Endothelial cell (in vitro differentiated cells): ENCODE measurements at places on chromosomes 11 and 22. TPM values are rescaled to one million over a fixed set of nuclear protein-coding genes. Genes with fewer than 3 reads are reported as not detected.

GRCh38 chr11:65448418-65449105 lies 26.0 kb downstream of the NEAT1 start:
- DNase-seq: no peak

DNA sequence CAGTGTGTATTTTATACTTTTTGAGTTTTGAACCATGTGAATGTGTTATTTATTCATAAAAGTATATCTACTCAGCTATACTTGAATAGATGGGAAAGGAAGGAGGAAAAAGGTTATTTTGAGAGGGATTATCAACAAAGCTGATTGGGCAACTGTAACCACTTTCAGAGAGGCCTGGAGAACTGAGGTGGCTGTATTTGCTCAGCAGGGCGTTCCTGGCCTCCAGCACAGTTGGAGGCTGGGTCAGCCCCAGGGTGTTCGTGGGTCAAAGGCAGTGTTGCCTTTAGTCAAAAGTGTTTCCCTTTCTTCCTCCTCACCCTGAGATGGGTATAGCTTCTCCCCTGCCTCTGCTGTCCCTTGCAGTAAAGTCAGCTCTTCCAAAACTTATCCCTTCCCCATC lies 26.7 kb downstream of the ASCC2 start:
- no peak for DNase-seq

DNA sequence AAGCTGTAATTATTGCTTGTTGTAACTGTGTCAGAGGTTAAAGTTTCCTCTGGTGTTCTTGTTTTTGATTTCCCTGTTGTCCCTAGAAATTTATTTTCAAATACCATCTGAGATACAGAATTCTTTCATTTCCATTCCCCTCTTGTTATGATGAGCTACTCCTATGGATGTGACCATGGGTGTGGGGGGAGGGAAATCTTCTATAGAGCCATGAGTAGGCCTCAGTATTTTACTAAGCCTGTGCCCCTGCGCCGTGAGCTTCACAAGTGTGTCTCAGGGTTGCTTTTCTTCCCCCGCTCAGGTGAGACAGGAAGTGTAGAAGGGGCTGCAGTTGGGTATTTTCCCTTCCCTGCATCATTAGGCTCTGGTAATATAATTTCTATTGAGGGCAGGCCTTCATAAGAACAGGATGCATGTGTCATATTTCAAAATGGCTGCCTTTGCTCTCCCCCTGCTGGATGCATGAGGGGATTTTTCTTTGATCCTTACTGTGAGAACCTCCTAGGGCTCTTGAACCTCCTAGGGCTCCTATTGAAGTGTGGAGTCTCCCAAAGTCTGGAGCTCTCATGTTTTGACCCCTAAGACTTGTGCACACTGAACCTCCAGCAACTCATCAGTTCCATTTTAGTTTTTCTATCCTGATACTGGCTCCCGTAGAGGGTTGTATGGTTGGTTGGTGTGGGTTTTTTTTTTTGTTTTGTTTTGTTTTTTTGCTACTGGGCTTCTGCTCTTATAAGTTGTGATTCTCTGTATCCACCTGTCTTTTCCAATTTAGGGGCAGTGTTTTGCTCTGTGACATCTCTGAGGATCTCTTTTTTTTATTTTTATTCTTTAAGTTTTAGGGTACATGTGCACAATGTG lies 658.2 kb downstream of the NTM start:
- peak; percentile 45 for DNase-seq

GRCh38 chr11:14181121-14181520 lies 177.9 kb downstream of the RRAS2 start:
- DNase-seq: no peak

DNA sequence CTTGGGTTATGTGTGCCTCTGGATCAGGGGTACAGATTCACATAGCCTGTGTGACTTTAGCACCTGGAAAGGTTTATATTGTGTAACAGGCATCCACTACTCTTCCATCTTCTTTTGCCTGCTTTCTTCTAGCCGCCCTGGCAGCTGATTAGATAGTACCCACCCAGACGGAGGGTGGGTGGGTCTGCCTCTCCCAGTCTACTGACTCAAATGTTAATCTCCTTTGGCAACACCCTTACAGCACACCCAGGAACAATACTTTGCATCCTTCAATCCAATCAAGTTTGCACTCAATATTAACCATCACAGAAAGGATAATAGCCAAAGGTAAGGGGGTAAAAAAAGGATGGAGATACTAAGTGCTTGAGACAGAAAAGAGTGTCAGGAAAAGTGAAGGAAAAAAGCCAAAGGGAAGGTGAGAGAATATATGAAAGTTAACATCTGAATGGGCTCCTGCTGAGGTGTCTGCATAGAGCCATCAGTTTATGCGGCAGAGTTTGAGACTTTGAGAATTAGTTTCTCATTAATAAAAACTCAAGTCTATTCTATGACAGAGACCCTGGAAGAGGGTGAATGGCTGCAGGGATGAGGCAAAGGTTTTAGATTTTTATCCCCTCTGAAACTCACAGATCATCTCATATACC lies 2.6 kb upstream of the OR51B6 start:
- DNase-seq: no peak

DNA sequence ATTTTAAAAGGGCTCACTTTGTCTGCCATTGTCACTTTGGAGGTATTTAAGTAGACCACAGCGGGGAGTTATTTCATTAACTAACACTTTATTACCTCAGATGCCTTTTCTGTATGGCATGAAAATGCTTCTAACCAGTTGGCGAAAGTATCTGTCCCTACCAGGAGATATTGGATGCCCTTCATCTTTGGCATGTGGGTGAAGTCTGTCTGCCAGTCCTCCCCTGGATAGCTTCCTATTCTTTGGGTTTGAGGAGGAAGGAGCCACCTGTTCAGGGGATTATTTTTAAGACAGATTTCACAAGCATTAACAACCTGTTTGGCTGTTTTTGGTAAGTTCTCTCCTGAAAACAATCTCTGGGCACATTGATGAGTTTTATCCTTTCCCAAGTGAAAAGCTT lies 17.1 kb downstream of the MS4A6E start:
- no peak for DNase-seq

GRCh38 chr22:36744791-36745190 lies 31.1 kb downstream of the IFT27 start:
- no peak for DNase-seq

GRCh38 chr11:76069001-76069400 lies 137.3 kb downstream of the WNT11 start:
- no peak for DNase-seq

GRCh38 chr11:44877571-44878497 lies 72.8 kb downstream of the TP53I11 start:
- no peak for DNase-seq

DNA sequence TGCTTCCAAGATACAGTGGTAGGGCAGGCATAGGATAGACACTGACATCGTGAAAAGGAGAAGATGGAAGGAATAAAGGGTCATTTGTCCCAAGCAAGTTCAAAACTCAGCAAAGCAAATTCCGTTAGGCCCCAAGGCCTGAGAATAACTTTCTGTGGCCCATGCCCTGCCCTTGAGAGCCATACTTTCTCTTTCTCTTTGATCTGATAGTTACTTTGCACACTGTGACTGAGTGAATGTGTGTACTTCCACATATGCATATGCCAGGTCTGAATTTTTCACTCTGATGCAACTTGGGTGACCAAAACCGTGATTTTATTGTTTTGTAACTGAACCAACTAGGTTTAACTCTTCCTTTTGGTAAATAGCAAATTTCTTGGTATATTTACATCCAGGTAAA lies 371.5 kb downstream of the RAB38 start:
- DNase-seq: no peak

GRCh38 chr11:31484497-31484896 lies 24.9 kb downstream of the IMMP1L start:
- no peak for DNase-seq

DNA sequence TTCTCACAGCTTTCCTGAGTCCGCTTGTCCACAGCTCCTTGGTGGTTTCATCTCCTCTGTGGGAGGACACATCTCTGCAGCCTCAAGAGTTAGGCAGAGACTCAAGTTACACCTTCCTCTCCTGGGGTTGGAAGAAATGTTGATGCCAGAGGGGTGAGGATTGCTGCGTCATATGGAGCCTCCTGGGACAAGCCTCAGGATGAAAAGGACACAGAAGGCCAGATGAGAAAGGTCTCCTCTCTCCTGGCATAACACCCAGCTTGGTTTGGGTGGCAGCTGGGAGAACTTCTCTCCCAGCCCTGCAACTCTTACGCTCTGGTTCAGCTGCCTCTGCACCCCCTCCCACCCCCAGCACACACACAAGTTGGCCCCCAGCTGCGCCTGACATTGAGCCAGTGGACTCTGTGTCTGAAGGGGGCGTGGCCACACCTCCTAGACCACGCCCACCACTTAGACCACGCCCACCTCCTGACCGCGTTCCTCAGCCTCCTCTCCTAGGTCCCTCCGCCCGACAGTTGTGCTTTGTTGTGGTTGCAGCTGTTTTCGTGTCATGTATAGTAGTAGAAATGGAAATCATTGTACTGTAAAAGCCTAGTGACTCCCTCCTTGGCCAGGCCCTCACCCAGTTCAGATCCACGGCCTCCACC lies 11.7 kb downstream of the RASD2 start:
- DNase-seq: peak; percentile 38

- no peak for DNase-seq
Measured at GRCh38 chr11:59523541-59523940, 12.2 kb downstream of the OR4D9 start.

GRCh38 chr11:66045177-66045639 lies 3.8 kb downstream of the GAL3ST3 start:
- peak; percentile 88 for DNase-seq

DNA sequence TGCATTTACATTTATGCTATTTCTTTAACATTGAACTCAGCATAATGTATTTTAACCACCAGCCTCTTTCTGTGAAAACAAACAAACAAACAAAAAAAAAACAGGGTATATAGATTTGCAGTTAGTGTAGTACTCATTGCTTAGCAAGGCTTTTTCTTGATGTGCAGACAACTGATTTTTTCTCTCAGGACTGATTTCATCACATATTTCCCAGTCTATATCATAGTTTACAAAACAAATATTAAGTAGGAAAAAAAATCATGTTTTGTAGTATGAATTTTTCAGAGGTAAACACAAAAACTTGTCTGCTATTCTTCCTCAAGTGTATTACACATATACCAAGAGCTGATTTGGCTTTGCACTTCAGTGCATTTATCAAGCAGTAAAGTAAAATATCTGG lies 123.0 kb downstream of the PDE3B start:
- DNase-seq: no peak

DNA sequence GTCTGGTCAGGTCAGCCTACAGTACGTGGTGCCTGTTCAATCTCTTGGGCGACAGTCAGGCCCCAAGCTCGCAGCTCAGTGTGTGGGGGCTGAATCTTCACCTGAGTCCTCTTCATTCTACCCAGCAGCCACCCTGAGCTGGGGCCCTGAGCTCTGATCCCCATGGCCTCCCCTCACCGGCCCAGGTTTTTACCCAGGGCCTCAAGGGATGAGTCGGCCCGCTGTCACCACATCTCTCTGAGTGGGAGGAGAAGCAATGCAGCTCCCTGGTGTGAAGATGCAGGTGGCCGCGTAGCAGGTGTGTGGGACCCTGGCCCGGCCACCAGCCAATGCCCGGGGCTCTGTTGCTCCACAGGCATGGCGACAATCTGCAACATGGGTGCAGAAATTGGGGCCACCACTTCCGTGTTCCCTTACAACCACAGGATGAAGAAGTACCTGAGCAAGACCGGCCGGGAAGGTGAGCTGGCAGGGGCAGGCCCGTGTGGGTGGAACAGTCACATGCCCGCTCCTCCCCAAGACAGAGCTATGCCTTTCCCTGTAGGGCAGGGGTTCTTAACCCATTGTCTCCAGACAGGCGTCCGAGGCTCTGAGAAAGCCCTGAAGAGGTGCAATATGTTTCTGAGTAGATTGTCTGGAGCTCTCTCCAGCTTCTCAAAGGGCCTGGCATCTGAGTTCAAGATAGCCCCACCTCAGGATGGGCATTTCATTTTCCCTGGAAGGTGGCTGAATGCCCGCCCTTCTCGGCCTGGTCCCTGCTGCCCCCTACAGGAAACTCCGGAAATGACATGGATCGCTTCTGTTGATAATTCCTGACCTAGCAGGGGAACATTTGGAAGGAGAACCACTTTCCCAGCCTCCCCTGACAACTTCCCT lies 26.9 kb downstream of the POLR3H start:
- peak; percentile 80 for DNase-seq

DNA sequence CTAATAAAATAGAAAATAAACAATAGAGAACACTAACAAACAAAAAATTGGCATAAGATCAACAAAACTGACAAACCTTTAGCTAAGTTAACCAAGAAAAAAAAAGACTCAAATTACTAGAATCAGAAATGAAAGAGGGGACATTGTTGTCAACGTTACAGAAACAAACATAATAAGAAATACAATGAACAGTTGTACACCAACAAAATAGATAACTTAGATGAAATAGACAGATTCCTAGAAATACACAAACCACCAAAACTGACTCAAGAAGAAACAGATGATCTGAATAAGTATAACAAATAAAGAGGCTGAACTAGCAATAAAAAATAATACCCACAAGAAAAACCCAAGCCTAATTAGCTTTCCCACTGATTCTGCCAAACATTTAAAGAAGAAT lies 34.7 kb upstream of the TMPRSS4 start:
- no peak for DNase-seq

DNA sequence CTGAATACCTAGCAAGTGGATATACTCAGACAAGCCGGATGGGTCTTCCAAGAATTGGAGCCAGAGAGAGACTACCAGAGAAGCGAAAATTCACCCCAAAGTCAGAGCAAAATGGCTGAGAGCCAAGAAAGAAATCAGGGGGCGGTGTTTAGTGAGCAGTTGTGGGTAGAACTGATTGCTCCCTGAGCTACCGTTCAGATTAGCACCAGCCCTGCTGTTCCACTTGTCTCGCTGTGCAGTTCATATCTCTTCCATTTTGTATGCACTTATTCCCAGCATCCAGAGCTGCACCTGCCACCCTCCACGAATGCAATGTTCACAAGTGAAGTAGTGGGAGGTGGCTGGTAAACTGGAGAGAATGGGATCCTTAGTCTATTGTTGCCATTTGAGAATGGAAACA lies 25.5 kb downstream of the DRD2 start:
- no peak for DNase-seq

The APOBEC3H gene
- not detected for total RNA-seq

The NXPE4 gene
- not detected for total RNA-seq

The TSSK2 gene
- total RNA-seq: not detected

The CALCA gene
- not detected for total RNA-seq

The PGGHG gene
- total RNA-seq: 69.7 TPM

The UBQLNL gene
- 4.4 TPM for total RNA-seq

The GAS2 gene
- total RNA-seq: 1.4 TPM

The SPI1 gene
- not detected for total RNA-seq

The OR2AT4 gene
- total RNA-seq: 0.08 TPM

The SLC22A9 gene
- not detected for total RNA-seq

The ACER3 gene
- 17.3 TPM for total RNA-seq
